ENCODE measurements at places on chromosomes 5 and 9.

DNA sequence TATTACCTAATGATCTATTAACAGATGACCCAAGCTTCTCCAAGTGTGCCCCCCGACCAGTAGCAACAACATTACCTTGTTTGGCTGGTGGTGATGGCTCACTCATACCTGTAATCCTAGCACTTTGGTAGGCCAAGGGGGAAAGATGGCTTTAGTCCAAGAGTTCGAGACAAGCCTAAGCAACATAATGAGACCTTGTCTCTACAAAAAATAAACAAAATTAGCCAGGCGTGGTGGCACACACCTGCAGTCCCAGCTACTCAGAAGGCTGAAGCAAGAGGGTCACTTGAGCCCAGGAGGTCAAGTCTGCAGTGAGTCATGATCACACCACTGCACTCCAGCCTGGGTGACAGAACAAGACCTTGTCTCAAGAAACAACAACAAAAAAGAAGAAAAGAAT, 62.9 kb downstream of the GCNT1 start:
- DNase-seq = peak; percentile 16

GRCh38 chr9:116767219-116767618, 80.1 kb downstream of the TRIM32 start:
- peak; percentile 40 for DNase-seq

GRCh38 chr5:131393498-131393968, 129.7 kb downstream of the CDC42SE2 start:
- DNase-seq = no peak

DNA sequence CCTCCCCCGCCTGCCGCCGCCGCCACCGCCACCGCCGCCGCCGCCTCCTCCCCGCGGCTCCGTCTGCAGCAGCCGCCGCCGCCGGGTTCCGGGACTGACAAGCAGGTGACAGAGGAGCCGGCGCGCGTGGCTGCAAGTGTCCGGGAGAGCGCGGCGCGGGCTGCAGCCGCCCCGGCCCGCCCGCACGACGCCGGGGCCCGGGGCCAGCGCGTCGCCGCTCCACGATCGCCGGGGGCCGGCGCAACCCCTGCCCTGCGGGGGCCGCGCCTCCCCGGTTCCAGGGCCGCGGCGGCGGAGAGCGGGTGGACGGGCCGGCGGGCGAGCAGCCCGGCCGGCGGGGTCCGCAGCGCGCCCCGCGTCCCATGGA, 343 bp downstream of the LMX1B start:
- DNase-seq = no peak

GRCh38 chr5:134258896-134259295, 33.0 kb upstream of the PPP2CA start:
- no peak for DNase-seq

- no peak for DNase-seq
Measured at GRCh38 chr5:169649486-169649885, 12.4 kb downstream of the DOCK2 start.

DNA sequence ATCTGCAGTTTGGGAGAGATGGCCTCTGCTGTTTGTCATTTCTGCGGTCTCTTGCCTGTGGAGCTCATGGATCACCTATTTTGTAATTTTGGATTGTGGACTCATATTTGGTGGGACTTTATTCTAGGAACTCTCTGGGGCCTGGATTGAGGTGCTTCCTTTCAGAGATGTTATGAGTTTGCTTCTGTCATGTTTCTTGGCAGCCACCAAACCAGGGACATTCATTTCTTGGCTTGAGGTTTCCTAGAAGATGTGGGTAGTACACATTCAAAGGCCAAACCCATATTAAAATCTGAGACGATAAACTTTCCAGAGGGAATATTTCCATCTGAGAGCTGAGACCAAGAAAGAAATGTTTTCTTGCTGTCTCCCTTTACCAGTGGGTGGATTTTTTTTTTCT, 37.2 kb upstream of the GADD45G start:
- DNase-seq = no peak

GRCh38 chr5:53083927-53084326, 25.6 kb downstream of the MOCS2 start:
- DNase-seq = no peak

GRCh38 chr9:20065796-20066700, 277.2 kb upstream of the SLC24A2 start:
- DNase-seq = no peak

DNA sequence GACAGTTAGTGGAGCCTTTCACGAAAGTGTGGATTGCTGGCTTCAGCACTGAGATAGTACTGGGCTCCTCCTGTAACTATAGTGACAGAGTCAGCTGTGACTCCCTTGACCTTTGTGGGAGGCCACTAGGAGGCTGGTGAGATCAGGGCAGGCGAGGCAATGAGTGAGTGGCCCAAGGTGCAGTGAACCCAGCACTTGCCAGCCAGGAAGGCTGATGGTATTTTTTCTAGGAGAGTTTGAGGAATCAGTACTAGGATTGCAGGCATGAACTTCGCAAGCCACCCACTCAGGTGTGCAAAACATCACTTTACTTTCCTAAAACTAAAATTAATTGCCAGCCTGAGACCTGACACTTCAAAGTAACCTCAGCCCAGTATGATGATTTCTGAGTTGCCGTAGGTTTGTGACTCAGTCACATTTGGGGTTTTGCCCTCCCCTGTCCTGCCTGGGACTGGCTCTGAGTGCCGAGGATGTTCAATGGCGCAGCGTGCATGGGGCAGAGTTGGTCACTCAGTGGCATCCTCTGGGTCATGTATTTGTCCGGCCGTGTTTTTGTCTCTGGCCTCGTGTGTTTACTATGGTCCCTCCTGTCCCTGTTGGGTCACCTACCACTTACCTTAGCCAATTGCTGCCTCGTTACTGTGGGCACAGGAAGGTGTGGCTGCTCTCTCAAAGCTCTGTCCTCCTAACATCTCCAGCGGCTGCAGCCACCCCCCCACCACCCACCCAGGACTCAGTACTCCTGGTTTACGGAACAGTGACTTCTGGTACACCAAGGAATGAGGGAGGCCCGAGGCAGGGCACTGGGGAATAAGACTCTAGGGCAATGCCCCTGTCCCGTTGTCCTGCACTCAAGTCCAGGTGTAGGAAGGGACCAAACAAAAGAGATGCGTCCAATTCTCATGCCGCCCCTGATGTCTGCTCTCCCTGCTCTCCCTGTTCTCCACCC, 67.2 kb downstream of the IL31RA start:
- DNase-seq = no peak

GRCh38 chr5:126961702-126962101, 68.7 kb downstream of the MARCHF3 start:
- peak; percentile 55 for DNase-seq

- DNase-seq = no peak
Measured at GRCh38 chr9:110821064-110821463, 152.5 kb downstream of the MUSK start.

DNA sequence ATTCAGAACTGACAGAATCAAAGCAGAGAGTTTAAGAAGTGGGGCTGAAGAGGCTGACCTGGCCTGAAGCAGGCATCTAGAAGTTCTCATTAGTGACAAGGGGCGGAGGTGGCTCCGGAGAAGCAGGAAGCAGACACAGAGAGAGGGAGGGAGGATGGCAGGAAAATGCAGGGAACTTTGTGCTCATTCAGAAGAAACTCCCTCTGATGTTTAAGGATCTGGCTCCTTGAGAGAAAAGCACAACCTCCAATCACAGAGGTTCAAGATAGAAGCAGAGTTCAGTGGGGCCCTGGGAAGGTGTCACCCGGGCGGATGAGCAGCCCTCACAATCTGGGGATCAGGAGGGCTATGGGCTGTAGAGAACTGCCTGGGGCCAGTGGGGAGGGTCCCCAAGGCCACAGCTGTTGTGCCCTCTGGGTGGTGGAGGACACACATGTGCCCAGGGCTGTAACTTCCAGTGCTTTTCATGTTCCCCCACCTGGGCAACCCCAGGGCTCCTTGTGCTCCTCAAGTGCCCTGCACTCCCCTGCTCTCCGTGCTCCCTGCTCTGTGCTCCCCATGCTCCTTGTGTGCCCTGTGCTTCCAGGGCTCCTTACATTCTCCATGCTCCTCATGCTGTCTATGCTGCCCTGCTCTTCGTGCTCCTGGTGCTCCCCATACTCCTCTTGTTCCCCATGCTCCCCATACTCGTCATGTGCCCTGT, 51.4 kb downstream of the TRIP13 start:
- no peak for DNase-seq

- DNase-seq = no peak
Measured at GRCh38 chr9:89953824-89954615, 349.2 kb downstream of the GADD45G start.

DNA sequence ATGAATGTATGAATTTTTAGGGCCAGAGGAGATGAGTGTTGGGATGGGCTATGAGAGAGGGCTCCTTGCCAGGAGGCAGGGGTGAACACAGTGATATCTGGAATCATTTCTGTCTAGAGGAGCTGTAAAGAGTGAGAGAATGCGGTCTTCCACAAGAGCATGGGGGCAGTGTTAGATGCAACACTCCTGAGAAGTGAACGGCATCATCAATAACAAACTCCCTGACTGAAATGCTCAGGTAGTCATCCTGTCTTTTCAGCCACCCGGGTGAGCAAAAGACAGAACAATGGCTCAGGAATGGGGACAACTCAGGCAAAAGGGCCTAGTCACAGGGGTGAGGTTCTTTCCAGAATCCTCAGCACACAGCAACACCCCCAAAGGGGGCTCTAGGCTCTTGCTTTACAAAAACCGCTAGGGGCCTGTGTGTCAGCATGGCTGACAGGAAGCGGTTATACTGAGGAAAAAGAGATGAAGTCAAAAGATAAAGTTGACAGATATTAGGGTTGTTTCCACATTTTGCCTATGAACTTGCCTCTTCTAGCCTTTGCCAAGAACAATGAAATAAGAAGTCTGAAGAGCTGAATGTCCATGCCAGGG, 104.6 kb upstream of the LRRTM2 start:
- no peak for DNase-seq

DNA sequence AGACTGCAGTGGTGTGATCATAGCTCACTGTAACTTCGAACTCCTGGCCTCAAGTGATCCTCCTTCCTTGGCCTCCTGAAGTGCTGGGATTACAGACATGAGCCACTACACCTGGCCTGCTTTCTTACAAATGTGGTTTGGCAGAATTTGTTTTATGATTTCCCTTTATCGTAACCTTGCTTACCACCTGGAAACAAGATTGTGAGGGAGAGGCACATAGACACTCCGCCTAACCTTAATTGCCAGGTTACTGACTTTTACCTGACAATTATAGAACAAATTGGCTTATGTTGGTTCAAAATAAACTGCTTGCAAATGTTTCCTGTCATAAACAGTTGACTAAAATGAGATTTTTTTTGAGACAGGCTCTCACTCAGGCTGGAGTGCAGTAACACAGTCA, 26.8 kb upstream of the HMGCR start:
- no peak for DNase-seq

DNA sequence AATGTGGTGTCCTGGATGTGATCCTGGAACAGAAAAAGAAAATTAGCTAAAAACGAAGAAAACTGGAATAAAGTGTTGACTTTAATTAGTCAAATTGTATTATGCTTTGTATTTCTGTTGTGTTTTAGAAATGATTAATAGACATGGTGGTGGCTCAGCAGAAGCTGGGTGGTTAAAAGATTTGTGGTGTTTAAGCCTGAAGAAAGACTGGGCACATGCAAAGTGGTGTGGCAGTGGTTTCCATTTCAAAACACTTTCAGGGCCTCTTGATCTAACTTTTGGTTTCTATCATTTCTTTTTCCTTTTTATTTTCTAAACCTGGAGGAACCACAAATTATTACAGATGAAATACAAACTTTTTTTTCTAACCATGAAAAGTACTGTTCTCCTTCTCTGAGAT, 44.1 kb downstream of the ADGRV1 start:
- no peak for DNase-seq

GRCh38 chr5:141573489-141574121, 45.2 kb downstream of the DIAPH1 start:
- no peak for DNase-seq

DNA sequence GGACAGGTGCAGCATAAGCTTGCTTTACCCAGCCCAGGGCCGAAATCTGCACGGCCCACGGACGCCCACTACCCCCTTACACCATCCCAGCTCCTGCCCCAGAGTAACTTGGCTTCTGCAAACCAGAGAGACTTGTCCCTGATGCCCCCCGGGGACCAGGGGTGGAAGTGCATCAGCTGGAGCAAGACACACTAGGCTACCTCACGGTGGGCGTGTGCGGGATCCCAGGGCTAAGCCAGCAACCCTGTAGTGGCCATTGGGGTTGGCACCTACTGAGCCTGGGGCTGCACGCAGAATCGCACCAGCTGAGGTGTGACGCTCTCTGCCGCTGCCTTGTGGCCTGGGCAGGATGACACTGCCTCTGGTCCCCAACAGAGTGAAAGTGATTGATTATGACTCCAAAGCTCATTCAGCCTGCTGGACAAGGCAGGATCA, 6.1 kb upstream of the ZNF79 start:
- DNase-seq = no peak

DNA sequence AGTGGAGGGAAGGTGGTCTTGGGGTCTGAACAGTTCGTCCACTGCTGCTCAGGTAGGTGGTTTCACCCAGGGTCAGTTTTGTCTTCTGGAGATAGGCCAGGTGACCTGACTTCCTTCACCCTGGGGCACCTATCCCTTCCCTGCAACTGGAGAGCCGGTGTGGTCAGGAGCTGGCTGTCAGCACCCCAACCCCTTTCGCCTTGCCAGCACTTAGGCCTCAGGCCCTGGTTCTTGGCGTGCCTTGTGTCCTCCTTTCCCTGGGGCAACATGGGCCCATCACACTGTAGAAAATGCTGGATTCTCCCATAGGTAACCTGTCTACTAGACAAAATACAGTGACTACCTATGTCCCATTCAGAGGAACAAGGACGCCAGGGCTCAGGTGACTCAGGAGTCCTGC, 13.1 kb downstream of the PROP1 start:
- DNase-seq = no peak

DNA sequence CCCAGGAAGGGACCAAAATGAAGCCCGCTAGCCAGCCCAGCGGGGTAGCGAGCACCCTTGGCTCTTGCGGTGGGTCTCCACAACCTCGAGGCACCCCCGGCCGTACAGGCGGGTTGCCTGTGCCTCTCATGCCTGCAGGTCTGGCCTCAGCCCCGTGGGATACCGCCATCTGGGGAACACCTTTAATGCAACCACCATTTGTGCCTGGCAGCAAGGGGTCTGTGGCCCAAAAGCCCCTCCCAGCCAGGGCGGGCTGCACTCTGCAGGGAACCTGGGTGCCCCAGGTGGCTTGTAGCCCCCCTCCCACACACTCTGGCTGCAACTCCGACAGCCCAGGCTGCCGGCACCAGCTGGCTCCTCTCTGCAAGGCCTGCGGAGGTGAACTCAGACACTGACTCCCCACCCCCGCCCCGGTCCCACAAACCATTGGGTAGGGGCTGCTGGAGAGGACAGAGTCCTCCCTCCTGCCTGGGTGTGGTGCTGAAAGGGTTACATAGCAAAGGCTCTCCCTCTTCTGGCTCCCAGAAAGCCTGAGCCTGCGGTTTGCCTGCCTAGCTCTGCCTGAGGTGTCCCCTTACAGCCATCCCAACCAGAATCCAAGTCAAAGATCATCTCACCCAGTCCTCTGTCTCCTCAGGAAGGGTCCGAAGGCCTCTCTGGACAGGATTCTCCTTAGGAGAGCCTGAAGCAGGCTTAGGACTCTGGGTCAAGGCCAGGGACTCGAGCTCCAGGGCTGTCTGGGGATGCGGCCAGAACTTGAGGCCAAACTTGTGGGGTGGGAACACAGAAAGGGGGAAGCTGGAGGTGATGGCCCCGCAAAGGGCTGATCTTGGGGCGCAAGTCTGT, 109.4 kb downstream of the PSD2 start:
- DNase-seq = no peak

- DNase-seq = no peak
Measured at GRCh38 chr5:111223101-111223786, 940 bp upstream of the CAMK4 start.

Measured in NCI-H1105 (cell line).